ENCODE measurements at places on chromosomes 2 and 18.

- DNase-seq = no peak
These were observed 5.7 kb downstream of the SCN3A start for GRCh38 chr2:165198181-165198580.

- no peak for DNase-seq
These were observed 43.3 kb downstream of the CACNB4 start for GRCh38 chr2:152055366-152056108.

GRCh38 chr2:25286025-25286400 is 55.7 kb downstream of the DNMT3A start:
- peak; percentile 47 for DNase-seq

DNA sequence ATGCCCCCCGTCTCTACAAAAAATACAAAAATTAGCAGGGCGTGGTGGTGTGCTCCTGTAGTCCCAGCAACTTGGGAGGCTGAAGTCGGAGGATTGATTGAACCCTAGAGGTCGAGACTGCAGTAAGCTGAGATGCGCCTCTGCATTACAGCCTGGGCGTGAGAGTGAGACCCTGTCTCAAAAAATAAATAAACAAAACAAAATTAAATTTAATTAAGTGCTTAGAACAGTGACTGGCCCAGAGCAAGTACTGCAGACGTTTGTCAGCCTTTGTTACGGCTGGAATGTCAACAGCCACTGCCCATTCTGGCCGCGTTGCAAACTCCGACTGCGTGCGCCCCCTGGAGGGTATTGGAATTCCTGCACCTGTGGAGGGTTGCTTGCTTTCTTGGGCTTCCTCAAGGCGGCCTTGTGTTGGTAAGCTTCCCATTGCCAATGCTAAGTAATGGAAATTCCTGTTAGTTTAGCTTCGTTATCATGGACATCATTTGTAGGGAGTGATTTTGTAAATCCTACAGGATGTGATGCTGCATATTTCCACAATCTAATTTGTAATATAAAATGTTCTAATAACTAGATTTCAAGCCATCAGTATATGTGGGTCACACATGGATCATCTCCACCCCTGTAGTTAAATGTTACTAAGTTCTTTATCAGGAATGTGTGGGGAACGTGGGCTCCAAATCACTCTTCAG is 15.9 kb upstream of the ATP6V1B1 start:
- DNase-seq = peak; percentile 25

GRCh38 chr2:233346376-233346775 is 7.9 kb upstream of the DGKD start:
- DNase-seq = no peak

Data from effector memory CD4-positive, alpha-beta T cell (primary cell).